Activated CD8-positive, alpha-beta memory T cell treated with anti-CD3 and anti-CD28 coated beads for 1 hour (primary cell): ENCODE measurements at places on chromosomes 16 and 17.

- DNase-seq, result no peak
Measured at GRCh38 chr17:63503341-63503705, 19.8 kb upstream of the KCNH6 start.

GRCh38 chr16:69382421-69382820, 3.4 kb downstream of the TERF2 start:
- no peak for DNase-seq

- DNase-seq, result no peak
Measured at GRCh38 chr17:1839516-1839915, 9.7 kb downstream of the RPA1 start.

GRCh38 chr16:77748421-77749005, 26.2 kb downstream of the NUDT7 start:
- DNase-seq, result no peak

GRCh38 chr17:28956112-28956511, 4.8 kb upstream of the PHF12 start:
- no peak for DNase-seq

DNA sequence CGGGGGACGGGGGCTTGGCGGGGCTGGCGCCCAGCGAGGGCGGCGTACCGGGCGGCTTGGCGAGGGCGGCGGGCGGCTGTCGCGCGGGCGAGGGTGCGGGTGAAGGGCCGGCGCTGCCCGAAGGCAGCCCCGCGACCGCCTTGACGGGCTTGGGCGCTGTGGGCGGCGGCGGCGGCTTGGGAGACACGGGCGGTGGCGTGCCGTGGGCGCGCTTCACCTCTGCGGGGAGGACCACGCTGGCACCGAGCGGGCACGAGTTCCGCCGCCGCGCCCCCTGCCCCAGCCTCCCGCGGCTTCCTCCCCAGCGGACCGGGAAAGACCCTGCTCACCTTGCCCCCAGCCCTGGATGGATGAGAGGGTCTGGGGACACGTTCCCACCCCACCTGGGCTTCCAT, 17.3 kb downstream of the CASKIN1 start:
- no peak for DNase-seq
